ENCODE measurements at places on chromosomes 2 and 18.

DNA sequence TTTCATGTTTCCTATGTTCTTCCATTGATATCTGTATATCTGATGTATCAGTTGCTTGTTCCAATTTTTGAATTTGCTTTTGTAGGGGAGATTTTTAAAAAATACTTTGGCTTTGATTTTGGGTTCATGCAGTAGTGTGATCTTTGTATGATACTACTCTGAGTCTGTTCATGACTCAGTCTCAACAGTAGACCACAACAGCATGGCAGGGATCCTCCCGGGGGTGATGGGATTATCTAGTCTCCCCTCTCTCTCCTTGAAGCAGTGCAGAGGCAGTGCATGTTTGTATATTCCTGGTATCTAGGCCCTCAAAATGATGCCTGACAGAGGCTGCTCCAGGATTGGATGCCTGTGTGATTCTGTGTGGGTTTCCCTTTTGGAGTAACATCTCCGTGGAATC is 55.3 kb downstream of the G6PC2 start:
- no peak for DNase-seq

DNA sequence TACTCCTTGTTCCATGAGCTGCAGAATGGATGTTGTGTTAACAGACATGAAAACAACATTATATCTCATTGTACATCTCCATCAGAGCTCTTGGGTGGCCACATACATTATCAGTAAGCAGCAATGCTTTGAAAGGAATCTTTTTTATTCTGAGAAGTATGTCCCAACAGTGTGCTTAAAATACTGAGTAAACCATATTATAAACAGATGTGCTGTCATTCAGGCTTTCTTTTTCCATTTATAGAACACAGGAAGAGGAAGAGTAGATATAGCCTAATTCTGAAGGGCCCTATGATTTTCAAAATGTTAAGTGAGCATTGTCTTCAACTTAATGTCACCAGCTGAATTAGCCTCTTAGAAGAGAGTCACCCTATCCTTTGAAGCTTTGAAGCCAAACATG is 44.3 kb upstream of the CABYR start:
- DNase-seq, result no peak

- no peak for DNase-seq
These were observed 21.2 kb upstream of the THOC1 start for GRCh38 chr18:289026-289425.

- peak; percentile 2 for DNase-seq
These were observed 1053.5 kb upstream of the CELF4 start for GRCh38 chr18:38619129-38619528.

- DNase-seq, result no peak
These were observed 36.4 kb upstream of the GLI2 start for GRCh38 chr2:120699292-120699691.

DNA sequence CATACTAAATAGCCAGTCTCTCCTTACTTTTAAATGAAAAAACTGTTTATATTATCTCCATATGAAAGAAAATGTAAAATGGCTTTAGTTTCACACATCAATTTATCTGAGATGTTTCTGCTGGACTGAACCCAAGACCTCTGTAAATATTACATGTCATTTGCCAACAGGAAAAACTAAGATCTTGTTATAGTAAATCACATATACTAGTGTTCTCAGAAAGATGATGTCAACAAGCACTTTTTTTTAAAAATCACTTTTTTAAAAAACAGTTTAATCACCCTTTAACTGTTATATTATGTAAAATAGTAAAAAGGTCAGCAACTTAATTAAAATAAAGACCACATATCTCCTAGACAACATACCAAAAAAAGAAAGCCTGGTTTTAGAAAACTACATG is 46.3 kb downstream of the PTPN2 start:
- DNase-seq, result peak; percentile 68

- no peak for DNase-seq
These were observed 141.4 kb downstream of the MBP start for GRCh38 chr18:76991021-76991688.

GRCh38 chr2:68203587-68203986 is 45.9 kb downstream of the PNO1 start:
- DNase-seq, result peak; percentile 18

- DNase-seq, result peak; percentile 84
These were observed 235.7 kb downstream of the CDCA7 start for GRCh38 chr2:173590276-173590861.

- DNase-seq, result peak; percentile 72
These were observed 50.8 kb downstream of the PTPRM start for GRCh38 chr18:7617738-7618422.

GRCh38 chr2:231429901-231430300 is 34.4 kb downstream of the NCL start:
- DNase-seq, result no peak

DNA sequence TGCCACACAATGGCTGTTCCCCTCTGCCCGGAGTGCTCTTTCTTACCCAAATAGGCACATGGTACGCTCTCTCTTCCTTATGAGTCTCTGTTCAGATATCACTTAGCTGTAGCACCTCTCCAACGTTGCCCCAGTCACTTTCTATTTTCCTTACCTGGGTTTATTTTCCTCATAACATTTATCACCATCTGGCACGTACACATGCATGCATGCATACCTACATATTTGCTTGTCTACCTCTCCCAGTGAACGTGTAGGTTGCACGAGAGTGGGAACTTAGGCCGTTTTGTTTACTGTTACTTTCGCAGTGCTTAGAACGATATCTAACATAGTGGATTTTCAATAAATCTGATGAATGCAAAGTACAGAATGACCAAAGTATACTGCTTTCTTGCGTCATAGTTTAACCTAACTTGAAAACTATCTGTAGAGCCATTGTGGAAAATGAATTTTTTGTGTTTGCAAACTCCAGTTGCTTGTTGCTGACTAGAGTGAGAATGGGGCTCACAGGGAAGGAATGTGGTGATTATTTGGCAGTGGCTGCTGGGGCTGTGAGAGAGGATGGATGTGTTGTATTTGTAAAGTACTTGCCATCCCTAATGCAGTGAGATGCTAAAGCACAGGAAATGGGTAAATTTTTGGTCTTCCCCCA is 47.1 kb downstream of the ACSL3 start:
- DNase-seq, result peak; percentile 67

DNA sequence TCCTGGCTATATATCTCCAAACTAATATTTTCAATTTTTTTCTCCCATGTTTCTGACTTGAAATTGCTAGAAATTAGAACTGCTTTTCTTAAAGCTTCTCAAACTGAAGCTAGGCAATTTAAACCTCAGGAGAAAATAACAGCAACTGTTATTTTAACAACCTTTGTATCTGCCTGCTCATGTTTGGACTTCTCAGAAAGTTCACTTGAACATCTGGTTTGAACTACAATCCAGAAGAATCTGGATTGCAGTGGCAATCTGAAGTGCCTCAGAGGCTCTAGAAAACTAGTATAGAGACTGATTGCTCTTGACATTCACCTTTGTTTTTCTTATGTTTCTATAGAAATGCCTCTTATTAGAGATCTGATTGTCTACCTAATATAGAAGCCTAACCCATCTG is 64.1 kb downstream of the STAT4 start:
- DNase-seq, result no peak

GRCh38 chr18:74963820-74964446 is 245.0 kb downstream of the PTGR3 start:
- DNase-seq, result peak; percentile 82

- no peak for DNase-seq
These were observed 129.5 kb downstream of the MTCL1 start for GRCh38 chr18:8834881-8835280.

DNA sequence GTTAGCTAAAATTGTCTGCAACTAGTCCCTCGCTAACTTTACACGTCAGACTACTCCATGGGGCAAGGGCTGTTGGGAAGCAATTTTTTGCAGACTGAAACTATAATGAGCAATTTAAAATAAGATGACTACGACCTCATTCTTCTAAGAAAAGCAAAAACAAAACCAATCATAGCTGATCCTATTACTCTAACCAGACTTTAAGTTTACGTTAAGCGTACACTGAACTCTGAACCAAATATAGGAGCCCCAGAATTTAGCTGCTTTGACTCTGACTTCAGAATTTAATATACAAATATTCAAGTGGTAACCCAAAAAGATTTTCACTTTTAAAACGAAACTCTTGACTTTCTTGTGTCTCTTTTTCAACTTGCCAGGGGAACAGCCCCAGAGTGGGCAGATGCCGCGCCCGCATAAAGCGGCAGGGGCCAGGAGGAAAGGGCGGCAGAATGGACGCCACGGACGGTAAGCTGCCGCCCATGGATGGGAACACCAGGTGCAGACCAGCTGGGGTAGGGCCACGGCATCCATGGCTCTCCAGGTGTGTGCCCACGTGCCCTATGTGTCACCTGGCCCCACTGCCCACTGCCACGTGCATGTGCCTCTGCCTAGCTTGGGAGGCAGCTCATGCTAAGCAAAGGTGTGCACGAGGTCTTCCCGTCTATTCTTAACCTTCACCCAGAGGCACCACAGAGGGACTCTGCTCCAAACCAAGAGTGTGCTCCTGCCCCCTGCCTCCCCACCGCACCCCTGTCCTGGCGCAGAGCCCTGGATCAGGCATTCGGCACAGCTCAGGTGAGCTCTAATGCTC is 217.6 kb downstream of the HDAC4 start:
- DNase-seq, result no peak

- DNase-seq, result no peak
These were observed 237.3 kb upstream of the SALL3 start for GRCh38 chr18:78742218-78742745.

- DNase-seq, result peak; percentile 82
These were observed 863 bp upstream of the SIX2 start for GRCh38 chr2:45009928-45010701.

- no peak for DNase-seq
These were observed 400.5 kb upstream of the RAB12 start for GRCh38 chr18:8208716-8209115.

- DNase-seq, result peak; percentile 37
These were observed 5.1 kb upstream of the ASPRV1 start for GRCh38 chr2:69966496-69966895.

DNA sequence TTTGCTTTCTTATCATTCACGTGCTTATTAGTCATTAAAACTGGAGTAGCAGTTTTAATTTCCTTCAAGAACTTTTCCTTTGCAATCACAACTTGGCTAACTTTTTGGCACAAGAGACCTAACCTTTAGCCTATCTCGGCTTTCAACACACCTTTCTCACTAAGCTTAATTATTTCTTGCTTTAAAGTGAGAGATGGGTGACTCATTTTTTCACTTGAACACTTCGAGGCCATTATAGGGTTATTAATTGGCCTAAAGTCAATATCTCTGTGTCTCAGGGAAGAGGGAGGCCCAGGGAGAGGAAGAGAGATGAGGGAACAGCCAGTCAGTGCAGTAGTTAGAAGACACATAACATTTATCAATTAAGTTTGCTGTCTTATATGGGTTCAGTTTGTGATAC is 289.8 kb downstream of the RBM43 start:
- DNase-seq, result no peak

GRCh38 chr2:221461901-221462300 is 110.2 kb downstream of the EPHA4 start:
- DNase-seq, result no peak

- no peak for DNase-seq
These were observed 107.2 kb upstream of the ZNF236 start for GRCh38 chr18:76715012-76715610.

DNA sequence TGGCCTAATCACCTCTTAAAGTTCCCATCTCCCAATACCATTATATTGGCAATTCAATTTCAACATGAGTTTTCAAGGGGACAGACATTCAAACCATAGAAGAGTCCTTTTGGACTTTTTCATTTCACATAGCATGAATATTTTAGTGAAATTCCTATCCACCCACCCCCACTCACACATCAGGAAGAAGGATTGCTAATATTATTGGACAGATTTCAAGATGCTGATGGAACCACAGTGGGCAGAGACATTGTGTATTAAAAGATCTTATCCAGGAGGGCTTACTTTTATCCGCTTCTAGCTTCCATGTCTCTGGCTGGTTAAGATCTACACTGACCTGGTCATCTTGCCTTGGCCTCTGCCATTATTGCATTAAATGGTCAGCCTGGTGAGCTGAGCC is 297.4 kb upstream of the ACVR2A start:
- no peak for DNase-seq

DNA sequence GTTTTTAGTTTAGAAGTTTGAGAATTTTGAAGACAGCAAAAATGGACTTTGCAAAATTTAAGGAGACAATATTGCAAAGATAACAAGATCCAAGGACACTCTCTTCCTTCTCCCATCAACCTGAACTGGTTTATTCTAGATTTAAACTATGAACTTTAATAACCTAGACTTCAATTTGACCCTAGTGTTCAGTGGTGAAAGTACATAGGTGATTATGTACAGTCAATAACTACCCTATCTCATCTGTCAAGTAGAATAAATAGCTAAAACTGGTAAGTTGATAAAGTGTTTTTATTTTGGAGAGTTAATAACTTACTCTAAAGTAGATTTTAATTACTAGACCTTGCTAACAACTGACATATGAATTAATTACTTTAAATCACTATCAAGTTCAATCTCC is 52.9 kb upstream of the NFE2L2 start:
- DNase-seq, result no peak

GRCh38 chr2:221529943-221530652 is 42.0 kb downstream of the EPHA4 start:
- peak; percentile 63 for DNase-seq

- peak; percentile 29 for DNase-seq
These were observed 190.5 kb upstream of the SESTD1 start for GRCh38 chr2:179455172-179455524.

DNA sequence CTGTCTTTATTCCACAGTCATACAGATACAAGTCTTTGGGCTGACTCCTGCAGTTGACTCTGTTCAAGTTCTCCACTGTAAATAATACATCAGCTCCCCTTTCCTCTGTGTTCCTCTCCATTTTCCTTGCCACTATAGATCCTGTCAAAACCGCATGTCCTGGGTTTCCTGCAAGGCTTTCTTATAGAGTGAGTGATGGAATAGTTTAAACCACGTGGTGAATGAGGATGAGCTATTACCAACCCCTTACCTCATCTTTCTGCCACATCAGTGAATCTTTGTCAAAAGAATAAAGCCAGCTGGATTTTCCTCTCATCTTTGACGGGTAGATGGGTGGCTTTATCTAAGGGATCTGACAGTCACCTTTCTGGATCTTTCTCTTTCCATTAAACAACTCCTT is 3.9 kb upstream of the GALNT14 start:
- DNase-seq, result no peak

DNA sequence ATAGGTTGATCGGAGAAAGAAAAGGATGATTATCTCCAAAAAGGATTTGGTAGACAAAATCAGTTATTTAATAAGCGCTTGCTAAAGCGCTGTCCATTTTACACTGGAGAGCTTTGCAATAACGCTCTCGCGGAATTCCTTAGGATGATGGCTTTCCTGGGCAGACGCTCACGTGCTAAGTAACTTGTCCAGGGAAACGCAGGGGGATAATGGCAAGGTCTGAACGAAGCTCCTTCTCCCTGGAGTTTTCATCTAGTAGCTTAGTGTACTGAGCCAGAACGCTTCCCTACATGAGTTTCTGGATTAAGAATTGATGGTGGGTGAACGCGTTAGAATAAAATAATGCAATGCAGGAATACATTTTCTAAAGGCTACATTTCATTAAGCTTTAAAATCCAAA is 739.5 kb upstream of the SALL3 start:
- DNase-seq, result no peak

DNA sequence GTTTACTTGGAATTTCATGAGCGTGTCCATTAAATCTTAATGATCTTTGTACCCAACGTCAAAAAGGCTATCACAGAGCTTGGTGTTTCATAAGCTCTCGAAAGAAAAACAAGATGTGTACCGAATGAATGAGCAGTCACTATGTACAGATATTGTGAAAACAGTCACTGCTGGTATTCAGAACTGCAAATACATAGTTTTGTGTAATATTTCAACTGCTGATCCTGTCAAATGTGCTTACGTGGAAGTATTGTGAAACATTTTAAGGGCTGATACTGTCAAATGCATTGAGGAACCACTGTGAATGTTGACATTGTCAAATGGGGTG is 184.2 kb upstream of the KLHL29 start:
- no peak for DNase-seq
